Stomach (tissue), 19 donors: ENCODE measurements at places on chromosomes 11 and 22. TPM values are rescaled to one million over a fixed set of nuclear protein-coding genes. Genes with fewer than 3 reads are reported as not detected.

- peak; percentile 57 for DNase-seq
These were observed 118.2 kb upstream of the CRYBB3 start for GRCh38 chr22:25081409-25081824.

Gene MRGPRE
- not detected for total RNA-seq

GRCh38 chr11:106608677-106609076, 409.6 kb downstream of the GUCY1A2 start:
- DNase-seq = no peak

Gene ZP1
- total RNA-seq = not detected

DNA sequence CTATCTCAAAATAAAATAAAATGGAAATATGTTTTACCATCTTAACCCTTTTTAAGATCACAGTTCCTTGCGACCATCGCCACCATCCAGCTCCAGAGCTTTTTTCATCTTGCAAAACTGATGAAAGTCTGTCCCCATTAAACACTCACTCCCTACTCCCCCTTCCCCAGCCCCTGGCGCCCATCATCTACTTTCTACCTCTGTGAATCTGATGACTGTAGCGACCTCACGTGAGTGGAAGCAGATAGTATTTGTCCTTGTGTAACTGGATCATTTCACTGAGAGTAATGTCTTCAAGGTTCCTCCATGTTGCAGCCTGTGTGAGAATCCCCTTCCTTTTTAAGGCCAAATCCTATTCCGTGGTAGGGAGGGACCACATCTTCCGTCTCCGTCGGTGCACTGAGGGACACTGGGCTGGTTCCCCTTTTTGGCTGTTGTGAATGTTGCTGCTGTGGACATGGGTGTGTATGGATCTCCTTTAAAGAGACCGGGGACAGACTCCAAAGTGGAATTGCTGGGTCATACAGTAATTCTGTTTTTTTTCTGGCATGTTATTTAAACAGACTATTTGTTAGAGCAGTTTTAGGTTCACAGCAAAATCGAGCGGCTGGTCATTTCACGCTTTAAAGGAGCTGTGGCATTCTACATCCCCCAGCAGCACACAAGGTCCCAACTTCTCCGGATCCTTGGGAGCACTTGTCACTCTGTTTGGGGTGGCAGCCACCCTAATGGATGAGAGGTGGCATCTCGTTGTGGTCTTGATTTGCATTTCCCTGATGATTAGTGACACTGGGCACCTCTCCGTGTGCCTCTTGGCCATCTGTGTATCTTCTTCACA, 120.0 kb downstream of the KCNQ1 start:
- DNase-seq = no peak

DNA sequence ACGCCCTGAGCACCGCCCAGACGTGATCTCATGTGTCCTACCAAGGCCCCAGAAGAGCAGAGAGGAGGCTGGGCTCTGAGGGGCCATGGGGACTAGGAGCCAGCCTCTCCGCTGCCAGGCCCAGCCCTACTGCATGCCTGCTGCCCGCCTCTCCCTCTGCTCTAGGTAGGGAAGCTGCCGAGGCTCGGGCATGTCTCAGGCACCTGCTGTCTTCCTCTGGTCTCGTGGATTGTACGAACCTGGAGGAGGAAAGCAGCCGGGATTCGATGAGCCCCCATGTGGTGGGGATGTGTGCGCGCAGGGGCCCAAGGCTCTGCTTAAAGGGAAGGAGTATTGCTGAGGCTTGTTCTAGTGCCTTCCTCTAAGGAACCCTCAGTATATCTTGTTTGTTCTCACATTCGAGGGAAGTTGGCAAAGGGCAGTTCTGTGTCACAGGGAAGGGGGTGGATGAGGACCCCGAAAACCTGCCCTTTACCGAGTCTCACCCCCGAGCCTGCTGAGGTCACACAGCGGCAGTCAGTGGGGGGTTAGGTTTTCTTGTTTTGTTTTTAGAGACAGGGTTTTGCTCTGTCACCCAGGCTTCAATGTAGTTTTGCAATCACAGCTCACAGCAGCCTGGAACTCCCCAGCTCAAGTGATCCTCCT, 21.2 kb downstream of the DAGLA start:
- no peak for DNase-seq

- DNase-seq = peak; percentile 85
These were observed 8.6 kb upstream of the CD82 start for GRCh38 chr11:44556735-44557409.

DNA sequence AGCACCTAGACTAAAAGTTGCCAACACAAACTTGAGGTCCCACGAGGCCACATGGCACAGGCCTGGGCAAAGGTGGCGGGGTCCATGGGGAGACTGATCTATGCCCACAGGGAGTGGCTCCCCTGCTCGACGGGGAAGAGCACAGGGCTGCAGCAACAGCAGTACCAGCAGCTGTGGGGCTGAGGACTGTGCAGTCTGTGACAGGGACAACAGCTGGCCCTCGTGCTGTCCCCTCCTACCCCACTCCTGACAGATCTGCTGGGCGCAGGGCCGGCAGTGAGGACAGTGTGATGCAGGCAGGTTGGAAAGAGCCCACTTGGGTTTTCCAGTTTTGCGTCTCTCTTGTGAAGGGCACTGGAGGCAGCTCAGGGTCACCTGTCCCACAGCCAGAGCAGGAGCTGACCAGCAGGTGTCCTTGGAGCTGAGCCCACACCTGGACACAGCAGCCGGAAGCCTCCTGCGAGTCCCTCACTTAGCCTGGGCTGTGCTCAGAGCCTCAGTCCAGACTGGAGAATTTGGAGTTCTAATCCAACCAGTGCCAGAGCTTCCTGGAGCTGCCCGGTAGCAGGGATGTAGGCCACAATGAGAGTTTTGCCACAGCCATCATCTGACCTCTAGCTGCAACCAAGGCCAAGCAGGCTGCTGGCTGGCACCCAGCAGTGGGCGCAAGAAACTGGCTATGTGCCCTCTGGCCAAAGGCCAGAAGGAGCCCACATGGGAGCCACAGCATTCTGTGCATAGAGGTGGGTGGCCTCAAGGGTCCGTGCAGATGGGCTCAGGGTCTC, 3.6 kb upstream of the GAS2L1 start:
- no peak for DNase-seq

DNA sequence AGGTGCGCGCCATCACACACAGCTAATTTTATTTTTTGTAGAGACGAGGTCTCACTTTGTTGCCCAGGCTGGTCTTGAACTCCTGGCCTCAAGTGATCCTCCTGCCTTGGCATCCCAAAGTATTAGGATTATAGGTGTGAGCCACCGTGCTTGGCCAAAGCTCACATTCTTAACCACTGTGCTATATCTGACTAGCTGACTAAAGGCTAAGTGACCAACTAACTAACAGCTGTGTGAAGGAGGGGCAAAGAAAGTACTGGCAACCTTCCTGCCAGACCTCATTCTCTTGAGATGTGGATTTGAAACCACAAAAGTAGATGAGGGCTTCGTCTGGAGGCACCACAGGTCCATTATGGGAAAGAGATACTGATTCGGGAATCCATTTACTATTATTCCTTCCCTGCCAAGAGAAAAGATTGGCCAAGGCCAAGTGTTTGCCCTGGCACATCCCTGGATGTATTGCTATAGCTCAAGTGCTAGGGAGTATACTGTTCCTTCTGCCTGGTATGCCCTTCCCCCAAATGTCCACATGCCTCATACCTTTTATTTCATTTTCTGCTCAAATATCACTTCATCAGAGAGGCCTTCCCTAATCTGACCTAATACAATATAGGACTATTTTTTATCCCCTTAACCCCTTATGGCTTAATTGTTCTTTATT, 52.7 kb upstream of the RRM1 start:
- DNase-seq = no peak

DNA sequence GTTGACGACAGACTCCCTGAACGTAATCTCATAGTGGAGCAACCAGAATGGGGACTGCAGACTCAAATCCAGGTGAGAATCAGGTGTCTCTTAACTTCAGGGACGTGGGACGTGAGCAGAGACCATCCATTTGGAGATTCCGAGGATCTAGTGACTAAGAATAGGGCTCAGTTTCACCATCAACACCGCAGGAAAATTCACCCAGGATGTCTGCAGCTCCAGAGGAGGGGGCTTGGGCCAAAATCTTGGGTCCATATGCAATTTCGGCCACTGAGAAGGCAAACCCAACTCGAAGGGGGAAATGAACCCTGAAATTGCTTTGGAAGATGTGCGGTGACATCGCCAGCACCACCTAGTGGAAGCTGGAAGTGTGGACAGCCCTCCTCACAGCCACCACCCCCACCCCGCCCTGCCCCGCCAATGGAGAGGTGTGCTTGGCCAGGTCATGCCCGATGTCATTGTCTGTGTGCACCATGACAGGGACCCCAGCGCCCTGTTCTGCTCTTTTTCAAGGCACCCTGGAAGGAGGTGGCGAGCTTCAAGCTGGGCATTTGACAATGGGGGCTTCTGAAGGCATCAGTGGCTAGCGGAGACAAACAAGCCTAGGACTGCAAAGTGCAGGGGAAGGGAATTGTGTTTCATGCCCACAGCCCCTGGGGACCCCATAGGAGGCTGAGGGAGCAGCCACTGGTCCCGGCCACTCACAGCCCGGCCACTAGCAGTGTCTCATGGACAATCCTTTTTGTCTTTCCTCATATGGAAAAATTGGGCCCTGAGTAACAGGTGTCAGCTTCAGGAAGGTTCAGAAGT, 24.8 kb downstream of the APOL1 start:
- peak; percentile 88 for DNase-seq

DNA sequence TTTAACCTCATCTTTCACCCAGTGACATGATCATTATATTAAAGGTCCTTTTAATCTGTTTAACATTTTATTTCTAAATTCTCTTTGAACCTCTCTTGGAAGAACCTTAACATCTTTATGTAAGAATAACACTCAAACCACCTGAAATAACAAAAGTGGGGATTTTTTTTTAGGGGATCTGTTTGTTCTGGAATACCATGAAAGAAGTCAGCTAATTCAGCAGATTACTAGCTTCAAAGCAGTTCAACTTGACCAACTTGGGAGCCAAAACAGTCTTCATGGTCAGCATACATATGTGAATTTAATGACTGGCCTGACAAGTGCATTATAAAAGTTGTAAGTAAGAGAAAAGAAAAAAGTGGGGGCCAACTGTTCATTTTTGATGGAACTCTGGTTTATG, 52.3 kb downstream of the CCDC34 start:
- DNase-seq = no peak

GRCh38 chr11:113179181-113179704, 135.1 kb upstream of the TTC12 start:
- DNase-seq = no peak

GRCh38 chr11:129951866-129952262, 50.8 kb downstream of the PRDM10 start:
- DNase-seq = no peak

GRCh38 chr11:38835966-38836365, 2237.9 kb upstream of the RAG2 start:
- DNase-seq = no peak

Gene PIH1D2
- total RNA-seq = 3.3 TPM

GRCh38 chr22:19434829-19435580, 2.7 kb downstream of the MRPL40 start:
- no peak for DNase-seq

DNA sequence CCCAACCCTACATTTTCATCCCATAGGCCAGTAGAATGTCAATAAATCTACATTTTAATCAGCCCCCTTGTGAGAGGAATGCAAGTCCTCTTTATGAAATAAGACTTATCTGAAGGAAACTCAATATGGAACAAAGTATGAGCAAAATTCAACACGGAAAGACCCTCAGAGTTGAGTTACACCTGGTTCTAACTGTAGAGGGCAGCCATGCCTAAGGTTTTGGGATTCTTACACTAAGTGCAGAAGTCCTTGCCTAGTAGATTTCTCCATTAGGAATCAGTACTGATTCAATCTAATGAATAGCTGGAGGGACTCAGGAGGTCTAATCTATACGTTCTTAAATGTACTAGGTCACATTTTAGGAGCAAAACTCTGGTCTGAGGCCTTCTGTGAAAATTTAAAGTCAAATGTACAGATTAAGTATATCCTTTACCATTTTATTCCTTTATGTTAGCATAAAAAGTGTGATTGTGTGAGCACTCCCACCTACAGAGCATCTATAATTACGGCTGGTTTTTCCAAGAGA, 904.5 kb downstream of the DLG2 start:
- DNase-seq = no peak

GRCh38 chr11:34929794-34930763, 13.7 kb downstream of the PDHX start:
- peak; percentile 75 for DNase-seq

GRCh38 chr22:45179276-45180049, 15.7 kb downstream of the NUP50 start:
- peak; percentile 31 for DNase-seq

Gene RAPSN
- 1.2 TPM for total RNA-seq

GRCh38 chr22:50460938-50461337, 13.9 kb downstream of the SBF1 start:
- peak; percentile 73 for DNase-seq

- no peak for DNase-seq
These were observed 18.7 kb upstream of the BDNF start for GRCh38 chr11:27718863-27719545.

DNA sequence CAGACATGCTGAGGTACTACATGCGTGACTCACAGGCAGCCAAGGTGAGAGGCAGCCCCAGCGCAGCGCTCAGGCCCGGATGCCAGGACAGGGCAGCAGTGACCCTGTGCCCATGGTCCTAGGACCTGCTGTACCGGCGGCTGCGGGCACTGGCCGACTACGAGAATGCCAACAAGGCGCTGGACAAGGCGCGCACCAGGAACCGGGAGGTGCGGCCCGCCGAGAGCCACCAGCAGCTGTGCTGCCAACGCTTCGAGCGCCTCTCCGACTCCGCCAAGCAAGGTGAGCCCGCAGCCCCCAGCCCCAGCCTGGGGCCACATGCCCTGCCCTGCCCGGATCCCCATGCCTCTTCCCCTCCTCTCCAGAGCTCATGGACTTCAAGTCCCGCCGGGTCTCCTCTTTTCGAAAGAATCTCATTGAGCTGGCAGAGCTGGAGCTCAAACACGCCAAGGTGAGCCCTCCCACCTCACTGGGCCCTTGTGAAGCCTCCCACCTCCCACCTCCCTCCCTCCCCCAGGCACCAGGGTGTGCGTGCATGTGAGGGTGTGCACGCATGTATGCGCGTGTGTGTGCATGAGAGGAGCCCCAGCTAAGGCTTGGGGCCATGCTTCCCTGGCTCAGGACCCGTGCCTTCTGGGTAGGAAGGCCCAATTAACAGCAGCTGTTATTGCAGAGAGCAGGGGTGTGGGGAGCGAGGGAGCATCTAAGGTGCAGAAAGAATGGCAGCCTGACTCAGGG, 5.3 kb downstream of the CFL1 start:
- no peak for DNase-seq

Gene CHRM4
- total RNA-seq = 2.8 TPM

Gene SLC43A3
- total RNA-seq = 4.1 TPM

DNA sequence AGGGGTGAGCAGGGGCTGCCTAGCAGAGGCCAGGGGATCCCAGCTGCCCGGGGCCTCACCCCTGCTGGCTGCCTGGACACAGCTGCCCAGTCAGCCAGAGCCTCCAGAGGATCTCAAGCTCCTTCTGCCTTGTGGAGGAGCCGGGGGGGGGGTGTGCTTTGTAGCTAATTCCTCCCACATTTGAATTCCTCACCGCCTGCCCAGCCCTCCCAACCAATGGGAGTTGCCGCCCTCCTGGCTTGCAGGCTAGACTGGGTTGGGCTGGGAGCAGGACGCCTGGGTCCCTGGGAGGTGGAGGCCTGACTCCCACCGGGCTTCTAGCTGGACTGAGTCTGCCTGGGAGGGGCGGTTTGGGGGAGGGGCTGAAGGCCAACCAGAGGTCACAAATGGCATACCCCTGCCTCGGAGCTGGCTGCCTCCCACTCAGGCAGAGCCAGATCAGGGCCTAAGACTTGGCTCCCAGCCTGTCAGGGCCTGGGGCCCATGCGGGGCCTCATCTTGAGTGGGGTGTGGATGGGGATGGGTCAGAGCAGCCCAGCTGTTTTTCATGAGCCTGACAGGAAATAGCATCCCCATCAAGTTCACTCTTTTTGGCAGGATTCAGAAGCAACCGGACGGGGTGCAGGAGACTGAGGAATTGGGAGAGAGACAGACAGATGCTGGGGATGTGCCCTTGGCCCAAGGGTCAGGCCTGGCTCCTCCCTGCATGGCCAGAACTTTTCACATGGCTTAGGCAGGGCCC, 29.2 kb upstream of the PDE2A start:
- DNase-seq = peak; percentile 88
